ENCODE measurements at places on chromosomes 6 and 20.

- DNase-seq = no peak
These were observed 80.3 kb downstream of the GJA1 start for GRCh38 chr6:121515630-121516265.

GRCh38 chr6:50610562-50610961 lies 102.8 kb upstream of the TFAP2D start:
- no peak for DNase-seq

GRCh38 chr20:38201356-38201755 lies 36.3 kb upstream of the TGM2 start:
- DNase-seq = no peak

- DNase-seq = no peak
These were observed 50.5 kb upstream of the SSTR4 start for GRCh38 chr20:22984606-22985005.

DNA sequence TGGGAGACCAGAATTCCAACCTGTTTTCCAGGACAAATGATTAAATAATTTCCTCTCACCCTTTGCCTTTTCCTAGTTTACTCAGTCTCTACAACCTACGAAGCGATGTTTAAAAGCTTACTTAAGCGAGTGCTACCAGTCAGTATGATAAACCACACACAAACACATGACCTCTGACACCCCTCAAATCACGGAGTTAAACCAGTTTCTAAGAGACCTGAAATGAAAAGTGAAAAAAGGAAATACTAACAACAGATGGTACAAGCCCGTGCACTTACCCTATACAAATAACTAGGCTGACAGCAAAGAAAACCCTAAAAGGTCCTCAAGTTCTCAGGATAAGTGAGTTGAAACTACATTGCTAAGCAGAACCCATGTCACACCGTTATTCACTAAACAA lies 7.7 kb downstream of the TNFRSF21 start:
- DNase-seq = no peak

- no peak for DNase-seq
These were observed 242.3 kb upstream of the PREP start for GRCh38 chr6:105645156-105645555.

- no peak for DNase-seq
These were observed 39.8 kb upstream of the RSPO4 start for GRCh38 chr20:1041845-1042390.

Measured in CD4-positive, CD25-positive, alpha-beta regulatory T cell (primary cell).